Heart left ventricle (tissue), 16 donors: ENCODE measurements at places on chromosomes 5 and 9. TPM values are rescaled to one million over a fixed set of nuclear protein-coding genes. Genes with fewer than 3 reads are reported as not detected.
A peak's percentile ranks its signal among the peaks of the same experiment; 100 is the strongest.

The SPATA9 gene
- polyA plus RNA-seq: 0.27 TPM

The C1QTNF3 gene
- 0.58 TPM for polyA plus RNA-seq

- H3K27me3 ChIP-seq: peaks cover 63% of the 10 kb centered on the region
- no peak overlapping the region for H3K27ac ChIP-seq
- no peaks in the 10 kb centered on the region for H3K36me3 ChIP-seq
- DNase-seq: no peak
Observed at GRCh38 chr5:73282383-73282782, 109.4 kb downstream of the TMEM174 start.

DNA sequence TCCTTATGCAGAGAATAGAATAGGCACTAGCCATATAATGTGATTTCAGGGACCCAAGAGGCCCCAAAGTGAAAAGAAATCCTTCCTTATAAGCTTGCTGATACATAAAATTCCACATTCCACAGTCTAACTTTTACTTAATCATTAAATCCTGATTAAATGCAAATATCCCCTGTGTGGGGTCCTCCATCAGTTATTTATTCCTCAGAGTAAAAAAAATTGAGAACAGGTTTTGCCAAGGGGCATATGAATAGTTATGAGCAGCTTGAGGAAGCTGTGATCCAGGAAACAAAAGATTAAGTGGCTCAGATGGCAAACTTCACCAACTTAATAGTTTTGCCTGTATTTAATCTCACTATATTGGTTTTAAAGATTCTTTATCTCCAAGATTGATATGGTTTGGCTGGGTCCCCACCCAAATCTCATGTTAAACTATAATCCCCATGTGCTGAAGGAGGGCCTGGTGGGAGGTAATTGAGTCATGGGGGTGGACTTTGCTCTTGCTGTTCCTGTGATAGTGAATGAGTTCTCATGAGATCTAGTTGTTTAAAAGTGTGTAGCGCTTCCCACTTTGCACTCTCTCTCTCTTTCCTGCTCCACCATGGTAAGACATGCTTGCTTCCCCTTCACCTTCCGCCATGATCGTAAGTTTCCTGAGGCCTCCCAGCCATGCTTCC lies 324.9 kb downstream of the NPR3 start:
- DNase-seq: no peak
- no peak overlapping the region for H3K27ac ChIP-seq
- peaks cover 12% of the 10 kb centered on the region for H3K4me1 ChIP-seq

GRCh38 chr5:120372899-120373298 lies 91.2 kb upstream of the PRR16 start:
- peak; percentile 18 for DNase-seq
- H3K27ac ChIP-seq: peak overlapping the region; percentile 8
- H3K4me3 ChIP-seq: no peak overlapping the region
- no peaks in the 10 kb centered on the region for H3K36me3 ChIP-seq
- no peaks in the 10 kb centered on the region for H3K4me1 ChIP-seq
- no peaks in the 10 kb centered on the region for H3K27me3 ChIP-seq

GRCh38 chr9:116476002-116476401 lies 211.1 kb upstream of the TRIM32 start:
- H3K4me3 ChIP-seq: no peak overlapping the region
- no peaks in the 10 kb centered on the region for H3K27me3 ChIP-seq
- no peak overlapping the region for H3K27ac ChIP-seq
- H3K4me1 ChIP-seq: peaks cover 17% of the 10 kb centered on the region
- H3K36me3 ChIP-seq: no peaks in the 10 kb centered on the region
- no peak for DNase-seq

- H3K27ac ChIP-seq: no peak overlapping the region
- no peaks in the 10 kb centered on the region for H3K27me3 ChIP-seq
- H3K36me3 ChIP-seq: no peaks in the 10 kb centered on the region
- H3K4me1 ChIP-seq: no peaks in the 10 kb centered on the region
- no peak for DNase-seq
- H3K4me3 ChIP-seq: no peak overlapping the region
Observed at GRCh38 chr5:150227606-150228273, 37.9 kb downstream of the SLC6A7 start.

DNA sequence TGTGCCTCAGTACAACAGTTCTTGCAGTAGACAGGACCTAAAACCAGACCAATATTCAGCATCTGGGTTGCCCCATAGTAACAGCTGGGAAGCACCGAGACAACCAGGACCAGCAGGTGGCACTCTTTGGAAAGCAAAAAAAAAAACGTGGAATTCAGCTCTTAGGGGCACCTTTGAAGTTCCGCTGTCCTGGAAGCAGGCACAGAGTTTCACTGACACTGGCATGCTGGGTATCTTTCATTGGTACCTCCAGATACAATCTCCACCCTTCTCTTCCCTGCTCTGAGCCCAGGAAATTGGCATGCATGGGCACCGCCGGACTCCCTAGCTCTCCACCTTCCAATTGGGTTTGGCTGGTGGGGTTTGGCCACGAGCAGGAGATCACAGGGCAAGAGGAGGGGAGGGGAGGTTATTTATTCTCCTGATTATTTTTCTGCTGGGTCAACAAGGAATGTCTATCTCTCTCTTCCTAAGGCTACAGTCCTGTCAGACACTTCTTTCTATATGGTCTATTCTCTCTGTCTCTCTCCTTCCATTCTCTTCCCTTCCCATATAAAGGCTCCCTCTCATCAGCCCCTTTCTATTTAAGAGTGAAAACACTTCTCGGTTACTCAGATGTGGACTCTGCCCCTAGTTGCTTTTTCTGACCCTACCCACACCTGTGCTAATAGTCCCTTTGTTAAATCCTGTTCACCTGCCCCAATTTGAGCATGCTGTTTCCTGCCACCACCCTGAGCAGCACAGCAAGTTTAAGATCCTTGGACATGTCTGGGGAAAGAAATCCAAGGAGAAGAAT lies 1.9 kb upstream of the IDNK start:
- H3K36me3 ChIP-seq: no peaks in the 10 kb centered on the region
- peaks cover 14% of the 10 kb centered on the region for H3K4me1 ChIP-seq
- DNase-seq: no peak
- H3K4me3 ChIP-seq: no peak overlapping the region

- H3K4me3 ChIP-seq: peak within 1 kb of the TSS; percentile 42
- no peaks in the 10 kb centered on the region for H3K27me3 ChIP-seq
- peak; percentile 90 for DNase-seq
- H3K4me1 ChIP-seq: peaks cover 25% of the 10 kb centered on the region
- H3K27ac ChIP-seq: peak within 1 kb of the TSS; percentile 91
Observed at GRCh38 chr5:142012792-142013388, at the start of gene GNPDA1. TSS of gene GNPDA1 (minus strand) at chr5:142013027. CDS start at chr5:142012035, 992 bp downstream.

GRCh38 chr9:70971723-70972122 lies 149.7 kb downstream of the TRPM3 start:
- H3K4me3 ChIP-seq: no peak overlapping the region
- H3K36me3 ChIP-seq: no peaks in the 10 kb centered on the region
- DNase-seq: no peak
- no peaks in the 10 kb centered on the region for H3K4me1 ChIP-seq

DNA sequence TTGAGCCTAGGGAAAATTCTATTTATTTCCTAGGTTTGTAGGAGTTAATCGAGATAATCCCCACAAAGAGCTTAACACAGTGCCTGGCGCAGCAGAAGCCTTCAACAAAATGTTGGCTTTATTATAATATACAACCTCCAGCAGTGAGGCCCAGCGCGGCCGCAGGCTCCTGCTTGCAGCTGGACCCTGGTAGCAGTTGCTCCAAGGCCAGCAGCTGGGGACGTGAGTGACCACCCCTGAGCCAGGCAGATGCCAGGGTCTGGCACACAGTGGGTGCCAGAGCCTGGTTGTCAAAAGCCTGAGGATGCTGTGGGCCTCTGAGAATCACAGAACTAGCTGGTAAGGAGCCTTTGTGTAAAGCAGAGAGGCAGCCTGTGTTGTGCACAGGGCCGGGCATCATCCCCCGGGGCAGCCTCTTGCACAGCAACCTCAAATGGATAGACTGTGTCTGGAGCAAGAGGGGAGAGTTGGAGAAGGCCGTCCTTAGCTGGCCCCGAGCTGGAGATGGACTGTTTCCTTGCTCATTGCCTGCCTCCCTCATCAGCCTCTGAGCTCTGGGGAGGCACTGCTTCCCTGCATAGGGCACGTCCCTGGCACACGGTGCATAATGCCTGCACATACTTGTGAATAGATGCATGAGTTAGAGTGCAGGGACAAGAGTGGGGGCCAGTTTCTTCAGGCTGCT lies 17.3 kb downstream of the CSF1R start:
- no peaks in the 10 kb centered on the region for H3K27me3 ChIP-seq
- no peak for DNase-seq
- H3K4me3 ChIP-seq: no peak overlapping the region
- H3K27ac ChIP-seq: peak overlapping the region; percentile 81
- no peaks in the 10 kb centered on the region for H3K36me3 ChIP-seq
